ENCODE measurements at places on chromosomes 5 and 9.

DNA sequence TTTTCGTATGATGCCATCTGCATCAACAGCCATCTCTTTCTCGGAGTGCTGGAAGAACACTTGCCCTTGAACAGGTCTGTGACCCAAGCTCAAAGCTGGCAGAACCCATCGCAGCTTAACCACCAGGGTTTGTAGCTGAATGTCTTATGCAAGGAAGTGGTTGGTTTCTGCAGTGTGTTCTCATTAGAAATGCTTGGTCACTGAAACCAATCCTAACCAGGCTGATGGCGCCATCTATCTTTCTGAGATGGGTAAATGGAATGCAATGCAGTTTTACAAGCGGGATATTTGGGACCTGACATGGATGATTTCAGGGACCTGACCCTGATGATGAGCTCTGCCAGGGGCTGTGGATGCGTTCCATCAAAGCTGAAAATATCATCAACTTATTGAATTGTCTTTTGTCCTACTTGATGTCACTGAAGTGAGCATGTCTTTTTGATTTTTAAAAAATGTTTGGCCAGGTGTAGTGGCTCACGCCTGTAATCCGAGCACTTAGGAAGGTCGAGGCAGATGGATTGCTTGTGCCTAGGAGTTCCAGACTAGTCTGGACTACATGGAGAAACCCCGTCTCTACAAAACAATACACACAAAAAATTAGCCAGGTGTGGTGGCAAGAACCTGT is 28.7 kb downstream of the DMRT3 start:
- DNase-seq: no peak

GRCh38 chr5:61881821-61882487 is 424.1 kb upstream of the KIF2A start:
- no peak for DNase-seq

GRCh38 chr5:150034662-150035061 is 34.1 kb downstream of the HMGXB3 start:
- no peak for DNase-seq

- DNase-seq: no peak
Measured at GRCh38 chr5:36403632-36404311, 102.1 kb upstream of the RANBP3L start.

- no peak for DNase-seq
Measured at GRCh38 chr9:22073349-22073748, 64.2 kb upstream of the CDKN2B start.

DNA sequence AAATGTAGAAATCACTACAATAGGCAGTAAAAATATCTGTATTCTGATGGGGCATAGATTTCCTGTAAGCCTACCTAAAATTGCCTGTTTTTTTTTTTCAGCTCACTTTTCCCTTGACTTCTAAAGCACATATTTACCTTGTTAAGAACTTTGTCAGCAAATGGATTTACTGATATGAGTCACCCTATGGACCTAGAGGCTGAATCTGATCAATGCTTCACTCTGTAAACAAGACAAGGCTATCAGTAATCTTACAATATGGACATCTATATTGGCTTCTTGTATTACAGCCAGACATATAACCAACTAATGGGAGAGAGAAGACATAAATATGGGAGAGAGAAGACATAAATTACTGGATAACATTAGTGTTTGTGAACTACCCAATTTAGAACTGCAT is 792.7 kb upstream of the CHD1 start:
- DNase-seq: no peak

DNA sequence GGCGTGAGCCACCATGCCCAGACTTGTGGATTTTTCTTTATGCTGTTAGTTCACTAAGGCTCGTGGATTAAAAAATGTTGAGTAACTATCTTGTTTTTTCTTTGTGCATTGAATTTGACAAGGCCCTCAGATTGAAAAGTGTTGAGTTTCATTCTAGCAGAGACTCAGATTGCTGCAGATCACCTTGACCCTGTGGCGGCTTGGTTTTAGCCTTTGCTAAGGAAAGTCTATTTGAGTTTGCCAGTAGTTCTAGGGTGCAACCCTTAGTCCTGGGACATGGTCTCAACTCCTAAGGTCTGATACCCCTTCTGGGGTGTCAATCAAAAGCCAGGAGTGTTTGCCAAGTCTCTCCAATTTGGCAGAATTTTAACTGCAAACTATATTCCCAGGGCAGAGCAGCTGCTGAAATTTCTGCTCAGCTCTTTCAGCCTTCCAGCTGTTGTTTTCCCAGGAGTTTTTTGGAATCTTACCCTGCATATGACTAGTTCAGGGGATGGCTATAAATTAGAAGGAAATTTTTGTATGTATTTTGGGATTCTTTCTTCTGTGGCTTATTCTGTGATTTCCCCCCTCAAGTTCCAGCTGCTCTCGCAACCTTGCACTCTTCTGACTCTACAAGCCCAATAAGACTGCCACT is 84.3 kb upstream of the HAND1 start:
- DNase-seq: no peak
